CD4-positive, CD25-positive, alpha-beta regulatory T cell (primary cell): ENCODE measurements at places on chromosomes 1 and 21. TPM values are rescaled to one million over a fixed set of nuclear protein-coding genes. Genes with fewer than 3 reads are reported as not detected.

DNA sequence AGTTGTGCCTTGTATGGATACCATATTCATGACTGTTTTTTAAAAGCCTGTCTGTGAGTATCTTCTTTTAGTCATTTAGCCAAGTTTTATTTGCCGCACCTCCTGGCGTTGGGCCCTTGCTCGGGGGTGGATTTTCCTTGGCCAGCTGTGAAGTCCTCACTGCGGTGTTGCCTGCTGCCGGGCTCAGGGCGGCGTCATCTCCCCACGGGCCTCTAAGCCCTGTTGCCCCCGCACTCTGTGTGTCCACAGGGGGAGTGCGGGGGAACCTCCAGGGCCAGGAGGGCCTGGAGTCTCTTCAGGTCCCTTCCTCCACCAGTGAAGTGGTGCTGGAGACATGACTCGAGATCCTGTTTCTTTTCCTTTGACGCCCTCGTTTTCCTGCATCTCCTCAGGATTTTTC lies 65.8 kb upstream of the DIP2A start:
- no peak for DNase-seq

- no peak for DNase-seq
These were observed 14.8 kb downstream of the AVPR1B start for GRCh38 chr1:206102292-206102936.

DNA sequence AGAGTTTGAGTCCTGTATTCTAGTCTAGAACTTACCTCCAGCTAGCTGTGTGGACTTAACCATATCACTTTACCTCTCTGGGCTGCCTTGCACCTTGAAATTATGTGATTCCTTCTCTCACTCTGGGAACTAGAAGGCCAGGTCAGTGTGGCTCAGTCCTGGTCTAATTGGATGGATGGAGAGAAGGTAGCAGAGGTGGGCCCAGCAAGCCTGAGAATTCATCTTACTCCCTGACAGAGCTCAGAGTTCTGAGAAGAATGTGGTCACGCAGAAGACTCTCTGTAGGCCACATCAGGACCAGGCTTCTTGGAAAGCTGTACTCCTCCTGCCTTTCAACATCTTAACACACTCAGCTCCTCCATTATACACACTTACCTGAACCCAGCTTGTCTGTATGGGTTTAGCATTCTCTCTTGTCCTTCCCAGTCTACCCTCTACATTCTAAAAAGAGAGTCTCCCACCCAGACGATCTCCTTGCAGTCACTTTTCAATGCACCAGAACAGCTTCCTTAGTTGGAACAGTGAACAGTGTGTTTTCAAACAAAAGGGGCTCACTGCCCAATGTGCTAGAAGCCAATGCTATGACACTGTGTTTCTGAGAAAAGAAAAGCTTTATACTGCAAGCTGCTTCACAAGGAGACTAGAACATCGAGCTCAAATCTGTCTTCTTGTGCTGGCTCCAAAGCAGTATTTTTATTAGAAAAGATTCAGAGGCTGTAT lies 60.5 kb downstream of the CAPN9 start:
- DNase-seq: no peak

S100A7 gene
- not detected for total RNA-seq

REG4 gene
- total RNA-seq: not detected
